ENCODE measurements at places on chromosomes 6 and 20. TPM values are rescaled to one million over a fixed set of nuclear protein-coding genes. Genes with fewer than 3 reads are reported as not detected.

Gene TREML4
- not detected for total RNA-seq

Gene PLCB4
- total RNA-seq: 1.5 TPM

Gene OR2J3
- total RNA-seq: not detected

Gene GHRH
- total RNA-seq: not detected

Gene FAM209A
- not detected for total RNA-seq

Gene TTLL9
- 2.1 TPM for total RNA-seq

Gene SENP6
- total RNA-seq: 58.7 TPM

Gene ELOVL4
- 0.41 TPM for total RNA-seq

Gene CABLES2
- total RNA-seq: 9.8 TPM

Gene MYBL2
- total RNA-seq: 138 TPM

Gene SALL4
- total RNA-seq: 1.6 TPM

Gene SLC17A1
- total RNA-seq: not detected

Gene RPRD1B
- 33.6 TPM for total RNA-seq

Gene KIF25
- 0.44 TPM for total RNA-seq

Gene CENPB
- total RNA-seq: 154 TPM

Gene RBPJL
- 0.18 TPM for total RNA-seq

Gene HLA-DPA1
- 0.69 TPM for total RNA-seq

Gene ZSWIM1
- total RNA-seq: 13.4 TPM

Gene ESR1
- 0.03 TPM for total RNA-seq

Gene TCF21
- total RNA-seq: not detected

Gene OXT
- not detected for total RNA-seq

Gene PLN
- not detected for total RNA-seq

Gene CLIC1
- 583 TPM for total RNA-seq

Gene SLC22A3
- not detected for total RNA-seq

Gene SLC22A7
- total RNA-seq: not detected

Gene C2
- total RNA-seq: 1.0 TPM

Gene APOBEC2
- total RNA-seq: not detected

Gene TEAD3
- 10.7 TPM for total RNA-seq

Gene TINAG
- total RNA-seq: not detected

Gene ACSS1
- total RNA-seq: 32.2 TPM

Gene ARHGAP40
- total RNA-seq: 0.18 TPM

Gene TRIM15
- total RNA-seq: 0.13 TPM

All from Panc1 (cell line).